ENCODE measurements at places on chromosomes 5 and 9. TPM values are rescaled to one million over a fixed set of nuclear protein-coding genes. Genes with fewer than 3 reads are reported as not detected.

Gene TMEFF1
- total RNA-seq = 0.78 TPM

Gene FRMD3
- 7.2 TPM for total RNA-seq

Gene TMEM250
- 22.0 TPM for total RNA-seq

Gene ZNG1A
- 30.0 TPM for total RNA-seq

Gene ANKRD33B
- 4.9 TPM for total RNA-seq

Gene MEF2C
- total RNA-seq = 137 TPM

Gene ITGA1
- total RNA-seq = 132 TPM

Gene LARP1
- 126 TPM for total RNA-seq

Gene MYMK
- total RNA-seq = not detected

Gene SH3RF2
- total RNA-seq = 3.1 TPM

Gene PIP5KL1
- 3.0 TPM for total RNA-seq

Gene NMUR2
- not detected for total RNA-seq

Gene GADD45G
- 4.7 TPM for total RNA-seq

Gene ALDH7A1
- total RNA-seq = 25.3 TPM

Gene FBP2
- total RNA-seq = not detected

Gene SPINK7
- total RNA-seq = not detected

Gene SPATA31A3
- not detected for total RNA-seq

Gene SLC46A2
- total RNA-seq = 0.18 TPM

Gene GABBR2
- not detected for total RNA-seq

Gene SV2C
- total RNA-seq = not detected

Gene PRRT1B
- total RNA-seq = not detected

Measured in aorta (tissue), 5 donors.